ENCODE measurements at places on chromosomes 3 and 15. TPM values are rescaled to one million over a fixed set of nuclear protein-coding genes. Genes with fewer than 3 reads are reported as not detected.

PAQR5 gene
- total RNA-seq, result 0.58 TPM

CDV3 gene
- total RNA-seq, result 182 TPM

PLCH1 gene
- total RNA-seq, result under 0.01 TPM

MYO9A gene
- 30.9 TPM for total RNA-seq

GOLGA8R gene
- total RNA-seq, result 4.8 TPM

GP9 gene
- total RNA-seq, result not detected

WDR5B gene
- 5.0 TPM for total RNA-seq

KNL1 gene
- 2.5 TPM for total RNA-seq

NCEH1 gene
- total RNA-seq, result 53.1 TPM

MKRN2OS gene
- not detected for total RNA-seq

BMF gene
- 2.5 TPM for total RNA-seq

HESX1 gene
- total RNA-seq, result 0.85 TPM

GNAT1 gene
- not detected for total RNA-seq

COL6A6 gene
- total RNA-seq, result under 0.01 TPM

SLC28A2 gene
- not detected for total RNA-seq

KNSTRN gene
- total RNA-seq, result 89.1 TPM

FMN1 gene
- 0.85 TPM for total RNA-seq

SIDT1 gene
- 0.28 TPM for total RNA-seq

CCR8 gene
- not detected for total RNA-seq

SENP7 gene
- total RNA-seq, result 8.1 TPM

CCR9 gene
- total RNA-seq, result not detected

Measured in regular cardiac myocyte (primary cell).